ENCODE measurements at places on chromosomes 12 and 14. TPM values are rescaled to one million over a fixed set of nuclear protein-coding genes. Genes with fewer than 3 reads are reported as not detected.

CLEC4C gene
- total RNA-seq = not detected

ST8SIA1 gene
- total RNA-seq = not detected

DPF3 gene
- 0.23 TPM for total RNA-seq

ACYP1 gene
- total RNA-seq = 23.9 TPM

RNASE1 gene
- total RNA-seq = not detected

HVCN1 gene
- 0.70 TPM for total RNA-seq

PTCSC3 gene
- not detected for total RNA-seq

PZP gene
- not detected for total RNA-seq

SLC38A6 gene
- 20.2 TPM for total RNA-seq

SLC25A47 gene
- not detected for total RNA-seq

HCAR1 gene
- 0.03 TPM for total RNA-seq

MYF5 gene
- total RNA-seq = not detected

BEGAIN gene
- 11.8 TPM for total RNA-seq

SDSL gene
- total RNA-seq = 22.0 TPM

CCDC184 gene
- 3.4 TPM for total RNA-seq

COL2A1 gene
- total RNA-seq = not detected

EVL gene
- 27.3 TPM for total RNA-seq

INSM2 gene
- 0.08 TPM for total RNA-seq

BCL11B gene
- 0.24 TPM for total RNA-seq

KERA gene
- total RNA-seq = not detected

NELL2 gene
- total RNA-seq = not detected

LMNTD1 gene
- not detected for total RNA-seq

TAS2R9 gene
- not detected for total RNA-seq

GSG1 gene
- 0.27 TPM for total RNA-seq

SETD1B gene
- total RNA-seq = 11.6 TPM

HOTAIR gene
- not detected for total RNA-seq

GZMH gene
- not detected for total RNA-seq

MDGA2 gene
- total RNA-seq = not detected

ABHD4 gene
- total RNA-seq = 51.6 TPM

MMP19 gene
- total RNA-seq = 0.13 TPM

RGS6 gene
- not detected for total RNA-seq

PDE3A gene
- total RNA-seq = 3.9 TPM

WNT1 gene
- total RNA-seq = not detected

NTF3 gene
- total RNA-seq = not detected

GABARAPL1 gene
- total RNA-seq = 40.2 TPM

TNFRSF1A gene
- total RNA-seq = 516 TPM

IL22 gene
- total RNA-seq = not detected

LAG3 gene
- total RNA-seq = 1.1 TPM

HOXC5 gene
- 0.43 TPM for total RNA-seq

ZNF891 gene
- total RNA-seq = 0.21 TPM

C12orf43 gene
- total RNA-seq = 24.7 TPM

ATP5MC2 gene
- total RNA-seq = 698 TPM

NEUROD4 gene
- total RNA-seq = not detected

ARID4A gene
- 7.4 TPM for total RNA-seq

BICDL1 gene
- total RNA-seq = 2.3 TPM

IFNG-AS1 gene
- total RNA-seq = not detected

PDE6H gene
- total RNA-seq = not detected

G2E3 gene
- total RNA-seq = 19.6 TPM

MYF6 gene
- not detected for total RNA-seq

SPTB gene
- total RNA-seq = 1.1 TPM

TDRD9 gene
- total RNA-seq = not detected

CLEC4E gene
- total RNA-seq = not detected

All from A549 treated with RU486 at 1 μM for 4 hours (cell line).